GM20000 (cell line): ENCODE measurements at places on chromosomes 7 and 10.
A peak's percentile ranks its signal among the peaks of the same experiment; 100 is the strongest.

DNA sequence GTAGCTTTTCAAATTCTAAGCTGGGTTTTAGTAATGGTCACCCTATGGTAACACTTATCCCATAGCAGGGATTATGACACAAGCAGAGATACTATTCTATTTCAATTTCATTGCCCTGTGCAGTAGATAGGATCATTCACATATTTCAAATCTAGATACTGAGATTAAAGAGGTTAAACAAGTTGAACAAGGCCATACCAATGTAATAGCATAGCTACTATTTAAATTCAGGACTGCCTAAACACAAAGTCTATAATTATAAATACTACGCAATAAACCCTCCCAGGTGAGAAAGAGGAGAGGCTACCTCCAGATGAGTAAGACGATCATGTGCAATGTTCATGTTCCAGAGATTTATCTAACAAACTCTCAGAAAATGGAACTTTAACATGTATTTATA lies 1.1 kb downstream of the LIPM start:
- DNase-seq, result no peak

- DNase-seq, result peak; percentile 52
Observed at GRCh38 chr7:101058355-101058754, 26.9 kb upstream of the TRIM56 start.

- DNase-seq, result no peak
Observed at GRCh38 chr10:125123476-125124114, 36.8 kb downstream of the CTBP2 start.

DNA sequence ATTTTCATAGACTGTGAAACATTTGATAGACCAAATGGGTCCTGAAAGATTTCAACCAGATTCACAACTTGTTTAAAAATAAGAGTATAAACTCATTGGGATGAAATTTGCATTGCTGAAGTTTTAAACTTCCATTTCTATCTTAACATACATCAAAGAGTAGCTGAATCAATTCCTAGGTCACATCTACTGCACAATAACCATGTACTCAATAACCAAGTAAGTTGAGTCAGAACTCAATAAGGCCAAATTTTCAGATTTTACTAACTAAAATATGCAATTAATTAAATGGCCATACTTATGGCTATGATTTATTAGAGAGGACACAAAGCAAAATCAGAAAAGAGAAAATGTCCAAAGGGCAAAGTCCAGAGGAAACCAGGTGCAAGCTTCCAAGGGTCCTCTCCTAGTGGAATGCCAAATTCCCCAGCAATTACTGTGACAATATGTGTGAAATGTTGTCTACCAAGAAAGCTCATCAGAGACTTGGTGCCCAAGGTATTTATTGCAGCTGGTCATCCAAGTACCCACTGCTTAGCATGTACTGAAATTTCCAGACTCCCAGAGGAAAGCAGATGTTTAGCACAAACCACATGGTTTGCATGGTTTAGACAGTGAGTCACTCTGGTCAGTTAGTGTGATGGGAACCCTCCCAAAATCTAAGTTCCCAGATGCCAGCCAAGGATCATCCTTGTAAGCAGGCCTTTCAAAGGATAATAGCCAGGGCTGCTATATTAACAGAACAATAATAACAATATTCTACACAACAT lies 238.9 kb downstream of the IPMK start:
- DNase-seq, result no peak

DNA sequence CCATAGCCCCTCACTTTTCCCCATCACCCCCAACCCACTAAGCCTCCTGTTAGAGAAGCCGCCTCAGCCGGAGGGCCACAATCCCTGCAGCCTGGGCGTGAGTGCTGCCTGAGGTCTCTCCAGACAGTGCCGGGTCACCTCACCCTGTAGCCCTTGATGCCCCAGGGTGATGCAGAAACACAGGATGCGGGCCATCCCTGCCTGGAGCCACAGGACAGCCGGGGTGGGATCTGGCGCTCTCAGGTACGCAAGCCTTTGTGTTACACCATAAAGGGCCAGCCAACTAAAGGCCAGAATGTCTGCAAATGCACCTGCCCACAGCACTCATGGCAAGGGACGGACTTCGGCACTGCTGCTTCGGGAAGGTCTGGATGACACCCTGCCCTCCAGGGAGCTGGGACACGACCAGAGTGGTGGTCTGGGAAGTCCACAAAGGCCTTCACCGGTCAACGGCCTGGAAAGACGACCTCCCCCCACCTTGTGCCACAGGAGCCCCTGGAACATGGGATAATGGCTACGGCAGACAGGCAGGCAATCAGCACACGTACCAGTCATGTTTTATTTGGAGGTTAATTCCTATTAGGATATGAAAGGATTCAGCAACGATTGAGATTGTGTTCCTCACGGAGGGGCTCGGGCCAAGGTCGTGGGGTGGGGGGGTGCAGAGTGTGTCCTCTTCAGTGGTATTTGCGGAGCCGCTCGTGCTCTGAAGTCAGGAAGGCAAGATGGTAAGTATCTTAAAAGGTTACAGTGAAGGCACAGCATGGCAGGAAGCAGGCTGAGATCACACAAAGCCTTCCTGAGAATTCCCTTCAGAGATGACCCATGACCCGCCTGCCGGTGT lies 8.1 kb downstream of the ATP5MF start:
- DNase-seq, result no peak

GRCh38 chr10:22667093-22667480 lies 47.3 kb downstream of the PIP4K2A start:
- no peak for DNase-seq

GRCh38 chr10:28925121-28925663 lies 247.9 kb downstream of the BAMBI start:
- no peak for DNase-seq

DNA sequence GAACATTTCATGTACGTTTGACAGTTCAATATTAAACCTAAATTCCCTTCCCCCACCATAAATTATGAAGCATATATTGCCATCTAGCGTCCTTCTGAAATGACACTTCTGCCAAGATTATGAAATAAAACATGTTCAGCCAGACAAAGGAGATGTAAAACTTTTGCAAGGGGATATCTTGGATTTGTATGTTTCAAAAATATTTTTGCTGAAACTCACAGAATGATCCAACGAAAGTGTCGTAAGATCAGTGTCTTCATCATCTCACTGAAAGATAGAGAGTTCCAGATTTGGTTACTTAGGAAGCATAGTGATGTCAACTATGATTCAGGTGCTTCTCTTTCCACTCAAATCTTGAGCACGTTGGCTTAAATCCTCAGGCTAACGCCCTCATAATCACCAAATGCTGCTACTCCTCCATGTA lies 904.3 kb downstream of the XPNPEP1 start:
- DNase-seq, result no peak

GRCh38 chr7:156781972-156782371 lies 111.0 kb downstream of the LMBR1 start:
- DNase-seq, result no peak

DNA sequence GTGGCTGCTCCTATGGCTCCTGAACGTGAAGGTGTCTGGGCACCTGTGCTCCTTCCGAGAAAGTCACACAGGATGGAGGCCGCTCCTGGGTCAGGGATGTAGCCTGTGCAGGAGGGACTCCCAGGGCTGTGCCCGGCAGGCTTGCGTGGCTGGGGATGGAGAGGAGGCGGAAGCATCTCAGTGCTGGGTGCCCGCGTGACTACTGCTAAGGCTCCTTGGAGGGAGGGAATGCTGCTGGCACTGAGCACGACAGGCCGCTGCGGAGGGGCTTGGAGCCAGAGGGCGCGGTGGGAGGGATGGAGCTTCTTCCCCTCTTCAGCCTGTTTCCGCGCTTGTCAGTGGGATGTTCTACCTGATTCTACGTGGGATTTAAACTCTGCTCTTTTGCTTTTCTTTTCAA lies 35.0 kb downstream of the ADCY1 start:
- DNase-seq, result no peak
